ENCODE measurements at places on chromosomes 1 and 21. TPM values are rescaled to one million over a fixed set of nuclear protein-coding genes. Genes with fewer than 3 reads are reported as not detected.

VN1R5 gene
- 0.12 TPM for total RNA-seq

LRRC53 gene
- total RNA-seq = not detected

CRYAA gene
- not detected for total RNA-seq

FAM163A gene
- total RNA-seq = not detected

TMEM52 gene
- 0.11 TPM for total RNA-seq

OLFM3 gene
- total RNA-seq = not detected

ADAMTS5 gene
- 4.0 TPM for total RNA-seq

CTSK gene
- total RNA-seq = 199 TPM

KCNA10 gene
- total RNA-seq = not detected

SELENBP1 gene
- total RNA-seq = 22.2 TPM

PLA2G2D gene
- not detected for total RNA-seq

WDR64 gene
- total RNA-seq = not detected

AQP10 gene
- not detected for total RNA-seq

MPC2 gene
- total RNA-seq = 35.0 TPM

KCND3 gene
- total RNA-seq = 0.25 TPM

AADACL4 gene
- total RNA-seq = not detected

DTL gene
- total RNA-seq = 6.9 TPM

CHI3L1 gene
- total RNA-seq = 400 TPM

CYYR1 gene
- total RNA-seq = 0.12 TPM

CASQ1 gene
- not detected for total RNA-seq

CNN3 gene
- 337 TPM for total RNA-seq

AVPR1B gene
- not detected for total RNA-seq

RHCE gene
- 0.75 TPM for total RNA-seq

RIIAD1 gene
- total RNA-seq = not detected

ENAH gene
- 72.2 TPM for total RNA-seq

LCE2A gene
- 2.2 TPM for total RNA-seq

TNFAIP8L2 gene
- not detected for total RNA-seq

NOS1AP gene
- total RNA-seq = 0.44 TPM

ASTN1 gene
- 0.22 TPM for total RNA-seq

NTNG1 gene
- total RNA-seq = 19.0 TPM

OR2T11 gene
- total RNA-seq = not detected

FALEC gene
- 0.25 TPM for total RNA-seq

PPIAL4G gene
- total RNA-seq = not detected

RIPPLY3 gene
- not detected for total RNA-seq

KIAA0040 gene
- 0.44 TPM for total RNA-seq

TAL1 gene
- total RNA-seq = not detected

C1QB gene
- total RNA-seq = not detected

PM20D1 gene
- not detected for total RNA-seq

ANGPTL3 gene
- total RNA-seq = not detected

MYOM3 gene
- total RNA-seq = not detected

DENND1B gene
- 11.0 TPM for total RNA-seq

ITLN1 gene
- total RNA-seq = not detected

GTF2B gene
- 44.1 TPM for total RNA-seq

PDZK1 gene
- total RNA-seq = 0.50 TPM

C1orf56 gene
- 1.4 TPM for total RNA-seq

Data from uterine smooth muscle cell (primary cell).